ENCODE measurements at places on chromosomes 7 and 10.

DNA sequence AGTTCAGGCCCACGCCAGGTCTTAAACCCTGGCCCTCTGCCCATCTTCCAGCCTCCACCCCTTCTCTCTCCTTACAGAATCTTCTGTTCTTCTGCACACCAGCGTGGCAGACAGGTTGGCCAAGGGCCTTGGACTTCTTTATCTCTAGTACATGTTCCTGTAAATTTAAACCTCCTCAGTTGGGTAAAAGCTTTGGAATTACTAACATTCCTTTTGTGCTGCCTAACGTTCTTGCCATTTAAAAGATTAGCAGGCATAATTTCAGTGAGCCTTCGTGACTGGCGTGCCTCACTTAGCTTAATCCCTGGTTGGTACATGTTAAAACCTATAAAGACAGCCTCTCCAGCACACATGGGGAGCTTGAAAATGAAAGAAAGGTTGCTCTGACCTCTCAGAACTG is 192.2 kb downstream of the CUX1 start:
- DNase-seq, result no peak

DNA sequence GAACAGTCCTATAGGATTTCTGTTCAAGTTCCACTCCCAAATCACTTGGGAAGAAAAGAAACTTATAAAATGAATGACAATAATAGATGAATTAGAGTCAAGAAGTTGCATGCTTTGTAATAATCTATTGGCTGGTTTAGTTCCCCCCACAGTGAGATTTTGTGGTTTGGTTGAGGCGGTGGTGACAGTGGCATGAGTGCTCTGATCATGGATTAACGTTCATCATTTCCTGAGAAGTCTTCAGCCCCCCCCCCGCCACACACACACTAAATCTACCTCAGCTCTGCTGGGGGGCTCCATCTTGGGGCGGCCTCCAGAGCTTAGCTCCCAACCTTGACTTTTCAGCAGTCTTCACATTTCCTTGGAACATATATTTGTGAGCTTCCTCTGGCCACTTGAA is 121.7 kb downstream of the ABCA13 start:
- DNase-seq, result no peak

DNA sequence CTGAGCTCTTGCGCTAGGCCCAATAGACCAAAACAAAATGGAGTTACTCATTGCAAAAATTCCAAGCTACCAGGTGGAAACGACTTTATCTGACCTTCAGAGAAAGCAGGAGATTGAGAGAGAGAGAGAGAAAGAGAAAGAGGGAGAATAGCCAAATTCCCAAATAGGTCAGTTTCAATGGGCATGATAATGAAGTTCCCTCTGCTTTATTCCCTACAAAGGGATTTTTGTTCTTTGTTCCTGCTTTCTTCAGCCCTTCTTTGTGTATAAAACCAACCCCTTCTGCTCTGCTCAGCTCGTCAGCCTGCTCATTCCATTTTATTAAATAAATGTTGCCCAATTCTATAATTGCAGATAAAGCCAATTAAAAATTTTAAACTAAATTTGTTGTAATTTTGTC is 45.0 kb upstream of the GPR37 start:
- no peak for DNase-seq

DNA sequence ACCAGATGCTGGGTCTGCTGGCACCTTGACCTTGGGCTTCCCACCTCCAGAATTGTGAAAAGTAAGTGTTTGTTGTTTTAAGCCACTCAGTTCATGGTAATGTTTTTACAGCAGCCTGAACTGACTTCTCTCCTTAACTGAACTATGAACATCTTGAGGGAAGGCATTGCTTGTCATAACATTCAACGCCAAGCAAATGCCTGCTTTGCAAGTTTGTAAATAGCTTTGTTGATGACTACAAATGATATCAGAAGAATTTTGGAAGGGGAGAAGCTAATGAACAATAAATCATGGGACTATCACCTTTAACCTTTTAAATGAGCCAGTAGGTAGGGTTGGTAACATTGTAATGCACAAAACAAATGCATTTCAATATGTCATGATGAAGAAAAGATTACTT is 402.4 kb upstream of the ADARB2 start:
- DNase-seq, result no peak

DNA sequence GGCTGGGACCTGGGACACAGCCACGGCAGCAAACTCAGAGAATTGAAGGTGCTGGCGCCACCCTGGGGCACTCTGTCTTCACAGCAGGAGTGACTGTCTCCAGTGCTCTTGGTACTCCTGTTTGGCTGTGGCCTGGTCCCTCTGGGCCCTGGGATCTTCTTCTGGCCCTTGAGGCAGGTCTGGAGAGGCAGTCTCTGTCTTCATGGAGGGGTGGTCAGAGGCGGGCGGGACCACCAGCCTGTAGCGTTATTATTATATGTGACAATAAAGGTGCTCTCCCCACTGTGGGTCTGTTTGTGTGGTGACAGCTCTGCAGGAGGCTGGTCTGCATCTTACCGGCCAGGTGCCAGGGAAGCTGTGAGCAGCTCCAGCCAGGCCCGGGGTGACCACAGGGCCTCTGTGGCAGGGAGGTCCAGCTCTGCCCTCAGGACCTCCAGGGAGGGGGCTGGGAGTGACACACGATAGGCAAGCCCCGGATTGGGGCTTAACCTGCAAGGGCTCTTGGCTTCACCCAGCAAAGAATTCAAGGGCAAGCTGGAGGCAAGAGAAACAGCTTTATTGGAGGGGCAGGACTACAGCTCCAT is 70.3 kb downstream of the MYL10 start:
- DNase-seq, result no peak

- DNase-seq, result no peak
These were observed 19.4 kb downstream of the SPOCK2 start for GRCh38 chr10:72068901-72069446.

GRCh38 chr7:149751043-149751775 is 22.2 kb downstream of the ZNF467 start:
- no peak for DNase-seq

- peak; percentile 85 for DNase-seq
These were observed 70.0 kb downstream of the ARL4A start for GRCh38 chr7:12757443-12757842.

DNA sequence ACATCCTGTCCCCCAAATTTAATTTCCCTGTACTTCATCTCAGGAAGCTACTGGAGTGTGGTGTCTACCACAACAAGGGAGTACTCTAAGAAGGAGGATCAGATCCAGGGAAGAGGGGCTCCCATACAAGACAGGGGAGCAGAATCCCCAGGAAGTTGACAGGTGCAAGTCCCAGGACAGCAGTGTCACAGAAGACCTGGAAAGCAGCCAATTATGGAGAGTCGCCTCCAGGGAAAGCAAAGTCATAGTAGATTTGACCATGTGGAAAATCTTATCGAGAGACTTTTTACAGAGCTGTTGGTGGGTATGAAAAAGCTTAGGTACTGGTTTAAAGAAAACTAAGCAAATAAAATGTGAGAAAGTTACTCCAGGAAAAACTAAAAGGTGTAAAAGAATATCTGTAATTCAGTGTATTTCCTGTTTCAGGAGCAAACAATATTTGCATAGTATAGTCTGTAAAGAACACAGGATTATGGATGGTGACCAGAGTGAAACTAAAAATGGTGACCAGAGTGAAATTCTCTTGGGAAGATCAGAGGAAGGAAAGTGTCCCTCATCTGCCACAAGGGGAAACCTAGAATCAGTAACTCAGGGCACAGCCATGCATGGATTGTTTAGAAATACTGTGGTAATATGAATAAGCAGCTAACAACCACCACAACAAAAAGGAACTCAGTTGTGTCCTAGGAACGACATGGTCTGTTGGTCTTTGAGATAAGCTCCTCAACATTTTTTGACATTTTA is 44.5 kb downstream of the LANCL2 start:
- DNase-seq, result no peak

GRCh38 chr10:94194256-94194655 is 168.5 kb downstream of the NOC3L start:
- DNase-seq, result no peak

Data from GM04503 (cell line).